ENCODE measurements at places on chromosomes 3 and 15.

GRCh38 chr3:157318639-157319288, 117.9 kb upstream of the PTX3 start:
- no peak for DNase-seq

DNA sequence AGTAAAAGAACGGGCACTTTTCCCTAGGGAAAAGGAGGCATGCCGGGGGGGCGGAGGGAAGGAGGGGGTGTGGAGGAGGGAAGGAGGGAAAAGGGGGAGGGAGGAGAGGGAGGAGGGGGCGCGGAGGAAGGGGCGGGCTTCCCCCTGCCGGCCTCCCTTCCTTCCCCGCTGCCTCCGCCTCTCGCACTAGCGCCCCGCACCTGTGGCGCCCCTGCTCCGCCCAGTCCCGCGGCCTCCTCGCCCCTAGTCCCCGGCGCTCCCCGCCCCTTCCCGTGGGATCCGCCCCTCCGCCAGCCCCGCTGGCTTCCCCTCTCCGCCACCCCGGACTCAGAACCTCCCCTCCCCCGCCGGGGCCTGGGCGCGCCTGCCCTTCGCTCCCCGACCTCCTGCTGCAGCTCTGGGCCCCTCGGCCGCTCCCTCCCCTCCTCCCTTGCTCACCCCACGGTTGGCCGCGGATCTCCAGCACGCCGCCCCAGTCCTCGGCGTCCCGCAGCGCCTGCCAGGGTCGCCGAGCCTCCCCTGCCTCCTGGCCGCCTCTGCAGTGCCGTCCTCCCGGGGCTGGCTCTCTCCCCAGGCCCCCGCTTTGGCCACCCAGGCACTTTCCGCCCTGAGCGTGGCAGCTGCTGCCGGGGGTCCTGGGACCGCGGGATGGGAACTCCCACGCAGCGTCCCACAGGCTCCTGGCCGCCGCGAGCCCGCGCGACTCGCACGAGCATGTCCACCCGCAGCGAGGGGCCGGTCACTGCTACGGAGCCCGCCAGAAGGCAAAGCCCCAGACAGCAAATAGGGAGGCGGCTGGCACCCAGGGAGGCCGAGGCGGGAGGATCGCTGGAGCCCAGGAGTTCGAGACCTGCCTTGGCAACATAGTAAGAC, 147.4 kb downstream of the TJP1 start:
- DNase-seq: no peak

DNA sequence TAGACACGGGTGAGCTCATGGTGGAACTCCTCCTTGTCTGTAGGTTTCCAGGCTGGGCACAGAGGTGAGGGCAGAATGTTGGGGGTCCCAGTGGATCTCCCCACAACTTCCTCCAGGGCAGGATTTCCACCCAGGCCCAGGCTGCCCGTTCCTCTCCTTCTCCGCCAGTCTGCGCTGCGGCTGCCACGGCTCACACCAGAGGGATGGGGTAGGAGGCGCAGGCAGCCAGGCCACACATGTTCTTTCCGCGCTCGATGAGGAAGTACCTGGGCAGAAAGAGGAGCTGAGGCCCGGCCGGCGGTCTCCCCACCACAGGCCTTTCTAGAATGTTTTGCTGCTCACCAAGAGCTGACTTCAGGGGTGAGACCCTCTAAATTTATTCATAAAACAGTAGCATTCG, 22.9 kb downstream of the CTSH start:
- DNase-seq: no peak

GRCh38 chr15:74724570-74725224, 631 bp downstream of the CYP1A1 start:
- no peak for DNase-seq

DNA sequence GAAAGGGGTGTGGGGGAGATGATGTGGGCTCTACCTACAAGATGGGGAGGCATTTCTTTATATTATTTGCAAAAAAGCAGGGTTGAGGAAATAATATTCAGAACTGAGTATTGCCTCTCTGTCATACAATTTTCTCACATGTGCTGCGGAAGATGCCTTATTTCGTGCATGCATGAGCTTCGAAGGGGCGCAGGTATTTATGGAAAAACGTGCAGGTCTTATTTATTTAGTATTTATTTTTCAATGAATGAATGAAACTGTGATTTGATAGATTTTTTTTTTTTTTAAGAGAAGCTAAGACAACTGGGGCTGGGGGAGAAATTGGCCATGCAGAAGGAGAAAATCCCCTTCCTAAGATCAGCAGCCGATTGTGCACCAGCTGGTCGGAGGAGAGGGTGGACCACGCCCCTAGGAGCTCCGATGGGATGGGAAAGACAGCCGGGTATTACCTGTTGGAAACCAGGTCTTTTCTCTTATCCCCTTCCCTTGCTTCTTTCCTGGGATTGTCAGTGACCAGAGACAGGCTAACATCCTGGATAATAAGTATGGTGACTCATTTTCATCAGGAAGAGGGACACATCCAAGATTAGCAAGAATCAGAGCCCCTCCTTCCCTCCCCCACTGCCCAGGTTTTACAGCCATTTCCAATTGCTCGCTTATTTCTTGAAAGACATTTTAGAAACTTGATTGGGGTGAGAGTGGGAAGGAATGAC, 875 bp downstream of the GAP43 start:
- DNase-seq: no peak

DNA sequence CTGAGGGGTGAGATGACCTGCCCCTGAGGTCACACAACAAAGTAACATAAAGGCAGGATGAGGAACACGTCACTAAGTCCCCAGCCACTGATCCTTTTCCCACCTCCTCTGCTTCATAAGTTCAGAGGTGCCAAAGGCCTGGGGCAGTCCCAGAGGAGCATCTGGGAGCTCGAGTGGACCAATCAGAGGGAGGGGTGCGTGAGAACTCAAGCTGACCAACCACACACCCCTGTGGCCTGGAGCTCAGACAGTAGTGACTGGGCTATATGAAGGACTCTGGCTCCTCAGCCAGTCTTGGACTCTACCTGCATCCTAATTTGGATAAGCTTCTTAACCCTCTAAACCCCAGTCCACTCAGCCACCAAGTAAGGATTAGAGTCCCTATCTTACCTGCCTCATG, 28.0 kb upstream of the CAV3 start:
- DNase-seq: no peak

GRCh38 chr3:159233734-159234133, 431.9 kb downstream of the MFSD1 start:
- no peak for DNase-seq

DNA sequence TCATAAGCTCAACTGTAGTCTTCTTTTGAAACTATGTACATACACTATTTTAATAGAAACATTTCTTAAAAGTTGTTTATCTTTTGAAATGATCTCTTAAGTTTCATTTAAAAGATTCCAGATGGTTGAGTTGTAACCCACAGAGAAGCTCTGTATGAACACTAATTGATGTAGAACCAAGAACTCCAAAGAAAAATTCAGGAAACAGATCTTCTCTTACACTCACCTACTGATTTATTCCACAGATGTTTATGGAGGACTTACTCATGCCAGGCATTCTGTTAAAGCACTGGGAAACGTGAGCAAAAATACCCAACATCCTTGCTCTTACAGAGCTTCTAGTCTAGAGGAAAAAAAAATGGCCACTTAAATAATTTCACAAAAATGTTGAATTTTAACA, 551.1 kb downstream of the NAALADL2 start:
- no peak for DNase-seq

GRCh38 chr15:51180534-51180933, 85.8 kb upstream of the TNFAIP8L3 start:
- DNase-seq: no peak

DNA sequence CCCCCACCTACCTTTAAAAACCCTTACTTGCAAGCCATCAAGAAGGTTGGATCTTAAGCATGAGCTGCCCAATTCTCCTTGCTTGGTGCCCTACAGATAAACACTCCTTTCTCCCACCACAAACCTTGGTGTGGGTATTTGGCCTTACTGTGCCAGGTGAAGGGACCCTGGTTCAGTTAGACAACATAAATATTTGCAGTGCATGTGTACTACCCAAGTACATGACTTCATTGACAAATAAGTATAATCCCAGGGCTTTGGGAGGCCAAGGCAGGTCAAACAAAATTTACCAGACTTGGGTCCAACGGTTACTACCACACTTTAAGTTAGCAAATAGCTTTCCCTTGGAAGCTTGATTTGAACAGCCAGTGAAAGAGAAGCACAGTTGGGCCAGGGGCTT, 9.3 kb upstream of the CNOT10 start:
- DNase-seq: no peak

GRCh38 chr3:123651449-123652341, 66.8 kb upstream of the HACD2 start:
- no peak for DNase-seq

DNA sequence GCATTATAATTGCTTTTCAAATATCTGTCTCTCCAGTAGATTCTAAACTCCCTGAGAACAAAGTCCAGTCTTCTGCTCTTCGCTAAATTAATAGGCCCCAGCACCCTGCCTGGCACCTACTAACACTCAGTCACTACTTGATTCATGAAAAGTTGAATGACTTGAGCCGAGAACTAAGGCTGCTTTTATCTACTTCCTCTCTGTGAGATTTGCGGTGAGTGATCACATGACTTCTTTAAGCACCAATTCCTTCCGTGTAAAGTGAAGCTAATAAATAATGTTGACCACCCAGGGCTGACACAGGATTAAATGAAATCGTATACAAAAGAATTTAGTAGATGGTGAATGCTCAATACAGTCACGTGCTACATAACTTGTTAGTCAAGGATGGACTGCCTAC, 44.6 kb upstream of the PGPEP1L start:
- DNase-seq: no peak

DNA sequence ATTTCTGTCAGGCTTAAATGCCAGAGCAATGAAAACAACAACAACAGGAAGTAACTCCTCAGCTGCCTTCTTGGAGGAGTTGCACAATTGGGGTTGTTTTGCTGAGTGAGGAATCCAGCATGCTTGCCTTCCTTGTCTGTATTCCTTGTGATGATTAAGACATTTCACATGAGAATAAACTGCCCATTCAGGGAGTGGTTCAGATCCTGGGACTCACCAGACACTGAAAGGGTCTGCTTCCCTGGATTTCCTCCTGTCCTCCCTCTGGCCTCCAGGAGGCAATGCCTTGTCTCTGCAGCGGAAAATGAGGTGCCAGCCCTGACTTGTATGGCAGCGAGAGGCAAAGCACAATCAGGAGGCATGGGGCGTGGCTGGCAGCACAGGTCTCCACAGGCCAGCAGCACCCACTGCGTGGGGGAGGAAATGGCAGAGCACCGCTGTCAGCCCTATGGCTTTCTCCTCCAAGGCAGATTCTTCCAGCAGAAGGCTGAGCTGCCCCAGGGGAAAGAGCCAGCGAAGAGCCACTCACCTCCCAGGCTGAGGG, 41.5 kb downstream of the RBP2 start:
- DNase-seq: no peak

- DNase-seq: no peak
Measured at GRCh38 chr3:76039431-76039830, 254.1 kb upstream of the ZNF717 start.

GRCh38 chr15:77454951-77455350, 34.3 kb downstream of the HMG20A start:
- no peak for DNase-seq

DNA sequence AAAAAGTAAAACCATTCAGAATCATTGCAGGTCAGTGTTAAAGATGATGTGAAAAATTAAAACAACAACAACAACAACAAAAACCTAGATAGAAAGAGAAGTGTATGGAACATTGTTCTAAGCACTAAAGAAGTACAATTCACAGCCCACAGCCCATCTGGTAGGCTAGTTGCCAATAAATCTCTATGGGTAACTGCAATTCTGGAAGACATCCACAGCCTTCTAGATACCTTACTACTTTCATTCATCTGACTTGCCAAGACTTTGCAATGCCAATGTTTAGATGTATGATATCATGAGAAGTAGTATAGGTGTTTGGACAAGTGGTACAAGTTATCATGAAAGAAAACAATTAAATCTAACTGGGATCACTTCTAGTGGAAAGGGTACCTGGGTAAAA, 198.6 kb downstream of the VGLL3 start:
- DNase-seq: no peak

DNA sequence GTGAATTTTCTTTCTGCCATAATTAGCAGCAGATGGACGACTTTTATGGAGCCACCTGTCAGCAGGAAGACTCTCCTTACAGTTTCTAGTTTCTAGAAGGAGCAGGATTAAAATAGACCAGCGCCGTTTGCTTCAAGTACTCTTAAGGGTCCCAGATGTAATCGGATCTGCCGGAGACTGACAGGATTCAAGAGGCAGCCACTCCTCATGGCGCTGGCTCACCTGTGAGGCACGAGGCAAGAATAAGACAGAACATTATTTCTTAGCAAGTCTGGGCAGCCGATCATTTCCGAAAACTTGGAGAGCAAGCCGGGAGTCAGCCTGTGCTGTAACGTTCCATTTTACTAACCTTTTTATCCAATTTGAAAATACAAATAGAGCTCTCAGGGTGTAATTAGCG, 410.4 kb upstream of the RORA start:
- no peak for DNase-seq

DNA sequence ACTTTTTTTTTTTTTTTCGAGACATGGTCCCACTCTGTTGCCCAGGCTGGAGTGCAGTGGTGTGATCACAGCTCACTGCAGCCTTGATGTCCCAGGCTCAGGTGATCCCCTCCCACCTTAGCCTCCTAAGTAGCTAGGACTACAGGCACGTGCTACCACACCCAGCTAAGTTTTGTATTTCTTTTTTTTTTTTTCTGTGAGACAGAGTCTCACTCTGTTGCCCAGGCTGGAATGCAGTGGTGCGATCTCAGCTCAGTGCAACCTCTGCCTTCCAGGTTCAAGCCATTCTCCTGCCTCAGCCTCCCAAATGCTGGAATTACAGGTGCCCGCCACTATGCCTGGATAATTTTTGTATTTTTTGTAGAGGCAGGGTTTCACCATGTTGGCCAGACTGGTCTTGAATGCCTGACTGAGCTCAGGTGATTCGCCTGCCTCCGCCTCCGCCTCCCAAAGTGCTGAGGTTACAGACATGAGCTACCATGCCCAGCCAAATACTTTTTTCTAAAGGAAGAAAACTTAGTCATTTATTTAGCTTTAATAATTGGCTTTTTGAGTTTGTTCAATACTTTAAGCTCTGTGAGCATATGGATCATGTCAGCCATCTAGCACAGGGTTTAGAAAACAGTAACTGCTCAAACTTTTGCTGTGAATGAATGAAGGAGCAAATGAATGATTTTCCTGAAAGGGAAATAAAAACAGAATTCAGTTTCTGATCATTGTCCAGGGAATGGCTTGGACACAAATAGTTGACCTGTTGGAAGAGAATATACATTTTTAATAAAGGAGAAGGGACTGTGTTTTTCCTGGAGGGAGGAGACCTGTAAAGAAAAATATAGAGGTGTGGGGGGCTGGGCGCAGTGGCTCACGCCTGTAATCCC, 26.0 kb downstream of the UBE2E1 start:
- DNase-seq: no peak

DNA sequence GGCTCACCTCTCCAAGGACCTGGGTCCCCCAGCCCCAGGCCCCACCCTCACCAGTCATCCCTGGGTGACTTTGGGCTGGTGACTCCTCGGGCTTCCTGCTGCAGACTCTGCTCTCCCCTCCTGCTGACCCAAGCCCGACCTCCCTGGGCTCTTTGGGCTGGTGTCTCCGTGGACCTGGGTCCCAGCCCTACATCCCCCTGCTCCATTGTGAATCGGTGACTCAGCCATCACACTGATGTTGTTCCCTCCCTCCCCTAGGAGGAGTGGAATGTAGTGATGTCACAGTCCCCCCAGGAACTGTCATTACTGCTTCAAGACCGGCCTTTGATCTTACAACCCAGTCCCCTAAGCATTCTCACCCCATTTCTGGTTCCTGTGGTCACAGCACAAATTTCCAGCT, 83.7 kb downstream of the ADAMTS7 start:
- DNase-seq: no peak

- no peak for DNase-seq
Measured at GRCh38 chr15:62558640-62559380, 393.7 kb upstream of the C2CD4B start.
